ENCODE measurements at places on chromosomes 12 and 14.

GRCh38 chr12:88958153-88958552, 377.9 kb upstream of the KITLG start:
- DNase-seq: no peak

- no peak for DNase-seq
These were observed 143.1 kb downstream of the TPH2 start for GRCh38 chr12:72081777-72082176.

DNA sequence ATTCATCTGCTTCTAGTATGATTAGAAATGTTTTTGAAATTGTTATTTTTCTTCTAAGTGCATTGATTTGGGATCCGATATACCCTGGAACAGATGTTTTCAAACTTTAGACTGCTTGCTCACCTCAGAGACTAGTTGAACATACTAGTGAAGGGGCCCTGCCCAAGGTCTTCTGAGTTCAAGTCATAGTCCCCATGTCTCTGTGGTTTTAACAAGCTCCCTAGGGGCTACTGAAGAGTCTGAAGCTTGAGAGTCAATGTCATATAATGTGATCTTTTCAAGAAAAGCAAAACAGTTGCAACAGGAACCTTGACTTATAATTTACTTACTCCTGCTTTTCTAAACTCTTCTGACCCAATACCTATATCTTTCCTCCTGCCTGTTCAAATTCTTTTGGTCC, 7.5 kb upstream of the UBE2N start:
- DNase-seq: no peak

DNA sequence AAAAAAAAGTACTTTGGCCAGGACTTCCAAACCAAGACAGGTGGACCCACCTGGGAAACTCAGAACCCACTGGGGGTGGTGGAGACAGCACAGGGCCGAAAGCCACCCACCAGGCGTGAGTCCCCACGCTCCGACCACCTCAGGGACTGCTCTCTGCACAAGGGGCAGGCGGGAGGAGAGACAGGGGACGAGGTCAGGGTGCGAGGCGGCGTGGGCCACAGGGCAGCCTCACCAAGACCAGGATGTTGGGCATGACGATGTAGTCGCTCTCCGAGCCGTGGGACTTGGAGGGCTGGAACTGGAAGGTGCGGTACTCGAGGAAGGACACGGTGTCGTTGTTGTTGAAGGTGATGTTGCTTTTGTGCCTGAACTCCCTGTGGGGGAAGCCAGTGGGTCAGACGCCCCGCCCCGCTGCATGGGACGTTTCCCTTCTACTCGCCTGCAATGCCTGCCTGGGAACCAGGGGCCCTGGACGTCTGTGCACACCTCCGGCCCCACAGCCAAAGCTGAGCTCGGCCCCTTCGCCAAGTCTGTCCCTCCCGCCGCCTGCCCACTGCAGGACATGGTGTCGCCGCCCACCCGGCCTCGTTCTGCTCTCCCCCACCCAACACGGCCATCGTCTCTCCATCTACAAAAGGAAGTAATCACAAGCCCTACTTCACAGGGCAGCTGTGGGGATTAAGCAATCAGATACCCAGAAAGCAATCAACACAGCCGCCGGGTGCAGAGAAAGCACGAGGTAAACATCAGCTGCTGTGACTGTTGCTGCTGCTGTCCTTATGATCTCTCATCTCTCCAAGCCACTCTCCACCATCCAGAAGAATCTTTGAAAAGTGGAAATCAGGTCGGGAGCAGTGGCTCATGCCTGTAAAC, 48.7 kb downstream of the SCARB1 start:
- DNase-seq: no peak

DNA sequence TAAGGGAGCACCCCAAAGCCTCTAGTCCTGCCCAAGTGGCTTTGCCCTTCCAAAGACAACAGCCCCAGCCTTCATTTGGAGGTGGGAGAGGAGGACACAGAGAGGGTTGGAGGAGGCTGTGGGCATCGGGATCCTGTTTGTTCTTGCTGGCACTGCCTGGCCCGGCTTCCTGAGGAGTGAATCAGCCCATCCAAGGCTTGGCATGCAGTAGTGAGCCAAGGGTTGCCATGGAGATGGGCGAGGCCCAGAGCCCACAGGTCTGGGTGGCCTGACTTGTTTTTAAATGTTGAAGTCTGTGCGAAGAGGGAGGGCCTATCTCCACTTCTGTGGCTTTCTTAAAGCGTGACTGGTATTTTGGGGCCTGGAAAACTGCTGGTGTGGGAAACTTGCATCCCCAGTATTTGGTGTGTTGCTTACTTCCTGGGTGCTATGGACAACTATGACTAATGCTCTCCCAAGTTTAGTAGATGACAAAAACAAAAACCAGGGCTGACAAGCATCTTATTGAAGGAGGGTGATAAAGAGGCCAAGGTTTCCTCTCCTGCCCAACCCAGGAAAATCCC, 15.8 kb downstream of the CD9 start:
- no peak for DNase-seq

GRCh38 chr12:5000658-5001385, 42.9 kb upstream of the KCNA5 start:
- DNase-seq: no peak

- no peak for DNase-seq
These were observed 27.6 kb upstream of the KCNK13 start for GRCh38 chr14:90034156-90034555.

- no peak for DNase-seq
These were observed 61.2 kb upstream of the DYNC1H1 start for GRCh38 chr14:101903111-101903561.

DNA sequence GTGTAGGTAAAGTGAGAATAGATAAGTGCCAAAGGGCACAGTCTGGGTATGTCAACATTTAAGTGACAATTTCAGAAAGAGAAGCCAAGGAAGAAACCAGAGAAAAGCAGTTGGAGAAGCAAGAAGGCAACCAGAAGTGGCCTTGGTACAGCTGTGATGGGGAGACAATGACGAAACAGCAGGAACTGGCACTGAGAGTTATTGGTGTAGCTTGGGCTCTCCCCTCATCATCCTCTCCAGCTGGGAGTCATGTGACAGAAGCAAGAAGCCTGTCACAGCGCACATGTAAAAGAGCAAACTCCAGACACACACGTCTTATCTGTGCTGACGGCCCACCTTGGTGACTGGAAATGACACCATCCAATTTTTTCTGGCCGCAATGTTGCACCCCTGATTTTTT, 203.3 kb upstream of the NUDT4 start:
- no peak for DNase-seq

DNA sequence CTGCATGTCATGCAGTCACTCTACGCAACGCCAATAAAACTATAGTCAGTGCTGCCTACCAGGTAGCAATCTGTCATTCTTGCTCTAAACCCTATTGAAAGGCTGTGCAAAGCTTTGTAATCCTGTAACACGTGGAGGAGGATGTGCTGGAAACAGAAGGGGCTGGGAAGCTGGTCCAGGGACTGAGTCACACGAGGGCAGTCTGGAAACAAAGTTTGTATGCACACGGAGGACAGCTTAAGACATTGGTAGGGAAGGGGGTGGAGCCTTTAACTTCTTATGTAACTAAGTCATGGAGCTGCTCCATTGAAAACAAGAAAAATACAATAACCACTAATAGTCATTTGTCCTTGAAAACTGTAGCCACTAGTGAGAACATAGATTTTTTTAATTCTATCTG, 128.0 kb downstream of the BCAT1 start:
- no peak for DNase-seq
